ENCODE measurements at places on chromosomes 2 and 18.

GRCh38 chr2:211591426-211591825, 947.2 kb downstream of the ERBB4 start:
- no peak for DNase-seq

- no peak for DNase-seq
Observed at GRCh38 chr2:188902901-188903491, 71.2 kb upstream of the COL3A1 start.

DNA sequence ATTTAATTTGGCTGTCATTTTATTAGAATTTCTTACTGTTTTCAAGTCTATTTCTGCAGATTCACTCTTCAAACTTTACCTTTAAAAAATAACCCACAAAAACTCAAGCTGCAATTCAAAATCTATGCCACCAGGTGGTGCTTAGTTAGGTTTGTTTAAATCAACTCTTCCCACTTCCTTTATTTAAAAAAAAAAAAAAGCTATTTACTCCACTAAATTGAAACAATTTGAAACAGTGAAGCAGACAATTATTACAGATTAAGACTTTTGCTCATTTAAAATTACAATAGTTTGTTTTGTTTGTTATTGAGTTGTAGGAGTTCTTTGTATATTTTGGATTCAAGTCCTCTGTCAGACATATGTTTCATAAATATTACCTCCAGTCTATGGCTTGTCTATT, 300.0 kb downstream of the PDE11A start:
- DNase-seq = no peak

DNA sequence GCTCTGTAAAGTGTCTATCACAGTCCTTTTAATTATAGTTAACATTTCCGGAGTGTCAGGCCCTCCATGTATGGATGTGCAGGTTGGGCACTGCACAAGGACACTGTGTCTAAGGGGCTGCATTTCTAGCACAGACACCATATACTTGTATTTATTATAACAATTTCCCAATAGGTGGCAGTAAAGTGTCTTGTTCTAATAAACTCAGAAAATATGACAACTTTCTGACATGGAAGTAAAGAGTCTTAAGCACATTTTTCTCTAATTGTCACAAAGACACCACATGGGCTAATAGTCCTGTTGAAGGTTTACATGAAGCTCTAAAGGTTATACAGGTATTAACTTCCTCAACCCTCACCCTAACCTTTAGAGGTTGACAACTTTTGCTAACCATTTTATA, 156.6 kb downstream of the DYSF start:
- no peak for DNase-seq

GRCh38 chr2:27697660-27698059, 34.0 kb downstream of the SLC4A1AP start:
- DNase-seq = no peak

- no peak for DNase-seq
Observed at GRCh38 chr2:189049709-189050164, 75.6 kb downstream of the COL3A1 start.

- DNase-seq = no peak
Observed at GRCh38 chr2:206585335-206585734, 57.0 kb upstream of the FAM237A start.
